Neural progenitor cell (in vitro differentiated cells): ENCODE measurements at places on chromosomes 2 and 18. TPM values are rescaled to one million over a fixed set of nuclear protein-coding genes. Genes with fewer than 3 reads are reported as not detected.

DNA sequence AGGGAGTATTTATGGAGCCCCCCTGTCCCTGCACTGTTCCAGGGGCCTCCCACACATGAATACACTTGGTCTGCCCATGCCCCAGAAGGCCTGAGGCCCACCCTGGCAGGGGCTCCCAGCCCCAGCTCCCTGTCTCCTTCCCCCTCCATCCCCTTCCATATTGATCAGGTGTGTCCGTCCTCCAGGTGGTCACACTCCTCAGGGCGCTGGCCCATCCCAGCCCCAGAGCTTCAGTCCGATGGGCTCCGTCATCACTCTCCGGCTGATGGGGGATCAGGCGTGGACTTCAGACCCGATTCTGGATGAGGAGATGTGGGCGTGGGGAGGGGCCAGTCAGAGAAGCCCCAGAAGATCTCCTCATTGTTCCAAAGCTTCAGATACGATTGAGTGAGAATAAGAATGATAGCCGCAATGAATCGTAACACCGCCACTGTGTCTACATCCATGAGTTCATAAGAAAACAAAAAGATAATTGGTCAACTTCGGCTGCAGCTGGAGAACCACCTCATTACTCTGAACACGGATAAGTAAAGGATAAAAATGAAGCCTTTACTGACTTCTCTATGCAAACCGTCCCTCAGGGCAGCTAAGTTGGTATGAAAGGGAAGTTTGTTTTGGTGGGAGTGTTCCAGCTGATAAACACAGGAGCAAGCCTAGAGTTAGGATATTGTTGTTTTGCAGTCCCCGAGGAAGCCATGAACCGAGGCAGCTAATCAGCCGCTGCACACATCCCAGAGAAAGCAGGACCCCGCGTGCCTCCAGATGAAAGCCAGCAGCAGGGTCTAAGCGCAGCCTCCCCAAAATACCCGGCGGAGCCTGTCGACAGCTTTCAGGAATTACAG, 279.5 kb downstream of the NDUFA10 start:
- no peaks in the 10 kb centered on the region for H3K27me3 ChIP-seq
- no peak overlapping the region for H3K27ac ChIP-seq
- peak; percentile 36 for DNase-seq
- H3K4me3 ChIP-seq: no peak overlapping the region
- peaks cover 17% of the 10 kb centered on the region for H3K4me1 ChIP-seq

- no peak overlapping the region for H3K27ac ChIP-seq
- peaks cover 17% of the 10 kb centered on the region for H3K4me1 ChIP-seq
- DNase-seq: no peak
- no peaks in the 10 kb centered on the region for H3K27me3 ChIP-seq
- no peak overlapping the region for H3K4me3 ChIP-seq
- H3K36me3 ChIP-seq: no peaks in the 10 kb centered on the region
Measured at GRCh38 chr2:239532859-239533258, 132.0 kb upstream of the HDAC4 start.

- no peak overlapping the region for H3K27ac ChIP-seq
- no peaks in the 10 kb centered on the region for H3K27me3 ChIP-seq
- no peaks in the 10 kb centered on the region for H3K36me3 ChIP-seq
Measured at GRCh38 chr18:34631093-34631966, 78.8 kb upstream of the DTNA start.

GRCh38 chr2:142767847-142768246, 109.6 kb upstream of the KYNU start:
- no peak overlapping the region for H3K4me3 ChIP-seq
- H3K27ac ChIP-seq: no peak overlapping the region
- DNase-seq: no peak
- H3K4me1 ChIP-seq: no peaks in the 10 kb centered on the region
- H3K36me3 ChIP-seq: no peaks in the 10 kb centered on the region

GRCh38 chr2:151191001-151191400, 70.7 kb downstream of the RBM43 start:
- no peaks in the 10 kb centered on the region for H3K4me1 ChIP-seq
- DNase-seq: no peak
- H3K27me3 ChIP-seq: no peaks in the 10 kb centered on the region
- H3K36me3 ChIP-seq: no peaks in the 10 kb centered on the region
- H3K27ac ChIP-seq: no peak overlapping the region

DNA sequence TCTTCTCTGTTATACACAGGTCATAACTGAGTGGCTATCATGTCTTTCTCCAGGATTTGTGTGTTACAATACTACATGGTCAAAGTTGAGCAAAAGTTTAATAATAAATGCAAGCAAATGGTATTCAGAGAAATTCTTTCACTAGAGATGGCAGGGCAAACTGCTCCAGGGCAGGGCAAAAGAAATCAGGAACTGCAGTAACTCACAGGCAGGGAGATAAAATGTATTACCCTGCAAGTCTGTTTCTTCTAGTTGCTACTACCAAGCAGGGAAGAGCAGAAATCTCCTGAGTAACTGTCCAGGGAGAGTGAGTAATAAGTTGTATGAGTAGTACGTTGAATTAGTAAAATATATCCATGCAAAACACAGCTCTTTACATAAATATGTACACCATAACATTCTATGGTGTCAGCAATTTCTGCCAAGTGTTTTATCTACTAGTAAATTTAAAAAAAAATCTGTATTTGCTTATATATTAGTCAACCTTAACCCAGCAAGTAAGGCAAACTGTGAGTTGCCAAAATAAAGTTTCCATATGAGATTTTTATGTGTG, 404.1 kb downstream of the ZEB2 start:
- no peaks in the 10 kb centered on the region for H3K4me1 ChIP-seq
- no peaks in the 10 kb centered on the region for H3K36me3 ChIP-seq
- H3K27ac ChIP-seq: no peak overlapping the region
- H3K27me3 ChIP-seq: no peaks in the 10 kb centered on the region
- no peak for DNase-seq
- H3K4me3 ChIP-seq: no peak overlapping the region

DNA sequence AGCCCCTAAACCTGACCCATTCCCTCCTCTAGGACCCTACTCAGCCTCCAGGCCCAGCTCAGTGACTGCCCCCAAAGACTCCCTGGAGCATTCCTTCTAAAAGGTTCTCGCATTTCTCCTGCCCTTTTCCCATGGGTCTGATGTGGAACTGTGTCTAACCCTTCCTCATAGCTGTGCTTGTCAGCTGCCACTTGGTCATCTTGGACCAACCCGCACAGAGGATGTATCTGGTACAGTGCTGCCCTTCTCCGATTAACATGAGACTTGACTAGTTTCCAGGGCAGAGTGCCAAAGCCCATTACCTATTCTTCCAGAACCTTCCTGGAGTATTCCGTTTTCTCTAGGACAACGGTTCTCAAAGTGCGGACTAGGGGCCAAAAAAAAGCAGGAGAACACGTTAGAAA, 518 bp upstream of the NFU1 start:
- H3K27ac ChIP-seq: no peak overlapping the region
- peaks cover 16% of the 10 kb centered on the region for H3K4me1 ChIP-seq
- no peaks in the 10 kb centered on the region for H3K36me3 ChIP-seq
- no peak for DNase-seq
- H3K4me3 ChIP-seq: peak overlapping the region; percentile 83

The MBP gene
- 0.64 and 2.1 TPM in 2 replicates for total RNA-seq

- no peaks in the 10 kb centered on the region for H3K4me1 ChIP-seq
- no peak for DNase-seq
- no peak overlapping the region for H3K27ac ChIP-seq
- H3K27me3 ChIP-seq: no peaks in the 10 kb centered on the region
- no peaks in the 10 kb centered on the region for H3K36me3 ChIP-seq
- no peak overlapping the region for H3K4me3 ChIP-seq
Measured at GRCh38 chr2:29582062-29582461, 339.3 kb downstream of the ALK start.

DNA sequence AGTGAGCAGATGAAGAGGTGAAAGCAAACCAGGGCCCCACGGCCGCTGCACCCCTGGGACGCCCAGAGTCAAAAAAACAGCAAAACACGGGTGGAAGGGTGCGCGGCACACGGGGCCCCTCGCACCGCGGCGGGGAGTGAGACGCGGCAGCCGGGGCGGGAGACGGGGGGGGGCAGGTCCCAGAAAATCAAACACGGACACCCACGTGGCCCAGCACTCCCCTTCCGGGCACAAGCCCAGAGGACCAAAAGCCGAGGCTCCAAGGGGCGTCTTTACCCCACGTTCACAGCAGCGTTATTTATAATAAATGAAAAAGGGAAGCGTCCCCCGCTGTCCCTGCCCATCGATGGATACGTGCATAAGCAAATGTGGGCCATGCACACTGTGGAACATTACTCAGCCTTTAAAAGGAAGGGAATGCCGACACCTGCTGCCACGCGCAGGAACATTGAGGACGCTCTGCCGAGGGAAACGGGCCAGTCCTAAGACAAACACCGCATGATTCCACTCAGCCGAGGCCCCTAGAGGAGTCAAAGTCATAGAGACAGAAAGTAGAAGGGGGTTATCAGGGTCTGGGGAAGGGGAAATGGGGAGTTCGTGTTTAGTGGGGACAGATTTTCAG, 677 bp upstream of the COPS9 start:
- H3K36me3 ChIP-seq: no peaks in the 10 kb centered on the region
- peak overlapping the region; percentile 98 for H3K4me3 ChIP-seq
- H3K27ac ChIP-seq: no peak overlapping the region
- peaks cover 19% of the 10 kb centered on the region for H3K27me3 ChIP-seq

The CSRNP3 gene
- 14.7 and 16.9 TPM in 2 replicates for total RNA-seq

GRCh38 chr2:220994846-220995245, 577.3 kb downstream of the EPHA4 start:
- H3K36me3 ChIP-seq: no peaks in the 10 kb centered on the region
- H3K27ac ChIP-seq: no peak overlapping the region
- no peak for DNase-seq

The CCBE1 gene
- total RNA-seq: 2.9 and 6.4 TPM in 2 replicates

DNA sequence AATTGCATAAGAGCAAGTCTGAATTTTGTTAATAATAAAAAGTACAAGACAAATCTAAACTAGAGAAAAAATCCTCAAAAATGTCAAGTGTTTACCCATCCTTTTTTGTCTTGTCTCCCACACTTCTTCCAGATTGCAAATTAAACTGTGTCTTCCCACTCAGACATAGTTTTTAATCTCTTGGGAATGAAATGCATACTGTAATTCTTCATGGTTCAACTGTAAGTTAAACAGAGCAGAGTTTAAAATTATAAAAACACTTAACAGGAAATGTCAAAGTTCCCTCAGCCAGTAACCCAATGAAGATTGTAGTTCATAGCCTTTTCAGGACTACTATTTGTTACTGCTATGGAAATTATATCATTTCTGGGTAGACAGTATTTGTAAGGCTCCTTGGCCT, 171.8 kb downstream of the UBE2E3 start:
- no peaks in the 10 kb centered on the region for H3K36me3 ChIP-seq
- no peak overlapping the region for H3K27ac ChIP-seq
- H3K4me1 ChIP-seq: no peaks in the 10 kb centered on the region
- H3K4me3 ChIP-seq: no peak overlapping the region
- no peak for DNase-seq

DNA sequence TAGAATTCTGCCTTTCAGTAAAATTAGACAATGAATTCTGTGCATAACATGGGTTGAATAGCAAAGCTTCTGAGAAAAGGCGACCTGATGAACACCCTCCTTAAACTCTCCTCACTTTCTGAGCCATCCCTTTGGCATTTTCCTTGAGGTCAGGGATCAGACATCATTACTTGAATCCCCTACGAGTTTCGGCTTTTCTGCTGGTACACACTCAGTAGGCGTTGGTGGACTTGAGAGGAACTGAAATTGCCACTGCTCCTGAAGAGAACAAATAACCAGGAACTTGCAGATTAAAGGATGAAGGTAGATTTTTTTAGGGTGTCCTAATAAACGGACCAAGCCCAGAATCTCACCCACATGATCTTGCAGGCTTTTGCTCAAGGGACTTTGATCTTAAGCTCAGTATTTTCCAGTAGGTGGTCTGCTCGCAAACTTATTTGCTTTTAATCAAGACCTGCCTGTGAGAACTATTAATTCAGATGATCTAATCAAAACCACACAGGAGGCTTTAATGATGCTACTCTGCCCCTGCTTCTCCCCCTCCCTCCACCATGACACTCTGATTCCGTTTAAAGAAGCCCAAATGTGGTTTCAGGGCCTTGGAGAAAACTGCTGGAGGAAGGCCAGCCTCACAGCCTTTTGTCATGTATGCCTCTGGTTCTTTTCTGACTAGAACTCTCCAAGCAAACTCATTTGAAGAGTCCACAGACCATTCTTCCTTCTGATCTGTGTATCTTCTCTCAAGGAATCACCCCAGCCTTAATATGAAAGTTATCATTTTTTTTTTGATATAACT, 124.9 kb downstream of the PRKCE start:
- H3K4me1 ChIP-seq: peaks cover 12% of the 10 kb centered on the region
- H3K27me3 ChIP-seq: no peaks in the 10 kb centered on the region
- no peaks in the 10 kb centered on the region for H3K36me3 ChIP-seq
- H3K4me3 ChIP-seq: no peak overlapping the region
- DNase-seq: no peak

The EVX2 gene
- not detected in 2 replicates for total RNA-seq

DNA sequence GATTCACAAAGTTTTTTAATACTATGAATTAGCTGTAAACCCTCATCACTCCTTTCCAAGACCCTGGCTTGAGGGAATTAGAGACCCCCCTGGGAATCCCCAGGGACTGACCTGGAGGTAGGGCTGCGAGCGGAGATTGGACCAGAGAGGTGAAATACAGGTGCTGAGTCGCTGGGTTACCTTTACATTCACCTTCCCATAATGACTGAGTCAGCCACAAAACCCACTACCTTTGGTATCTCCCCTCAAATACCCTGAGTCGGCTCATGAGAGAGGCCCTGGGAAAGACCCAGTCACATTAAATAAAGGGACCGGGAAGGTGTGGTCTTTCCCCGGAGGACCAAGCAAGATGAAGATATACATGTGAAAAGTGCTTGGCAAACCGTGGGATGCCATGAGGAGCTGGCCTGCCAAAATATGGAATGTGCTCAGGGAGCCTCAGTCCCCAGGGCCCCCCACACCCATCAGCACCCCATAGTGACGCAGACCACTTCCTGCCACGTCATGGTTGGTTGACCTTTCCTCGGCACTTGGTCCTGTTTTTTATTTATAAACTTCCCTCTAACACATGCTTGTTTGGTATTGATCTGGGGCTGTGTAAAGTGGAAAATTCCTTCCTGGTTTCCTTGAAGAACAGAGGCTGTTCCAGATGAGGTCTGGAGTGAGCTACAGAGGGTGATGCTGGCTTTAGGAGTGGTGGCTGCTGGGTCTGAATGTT, 51.4 kb downstream of the IL1RL2 start:
- H3K27ac ChIP-seq: no peak overlapping the region
- no peak for DNase-seq
- H3K4me1 ChIP-seq: no peaks in the 10 kb centered on the region
- no peaks in the 10 kb centered on the region for H3K36me3 ChIP-seq
- H3K4me3 ChIP-seq: no peak overlapping the region

- H3K4me1 ChIP-seq: no peaks in the 10 kb centered on the region
- no peaks in the 10 kb centered on the region for H3K36me3 ChIP-seq
- H3K27me3 ChIP-seq: no peaks in the 10 kb centered on the region
Measured at GRCh38 chr2:136534811-136535210, 230.5 kb upstream of the THSD7B start.

The AQP12B gene
- total RNA-seq: not detected in 2 replicates

GRCh38 chr18:75070625-75071483, 138.1 kb downstream of the PTGR3 start:
- no peak for DNase-seq
- H3K27ac ChIP-seq: no peak overlapping the region
- H3K4me1 ChIP-seq: no peaks in the 10 kb centered on the region
- H3K36me3 ChIP-seq: no peaks in the 10 kb centered on the region
- H3K4me3 ChIP-seq: no peak overlapping the region

- DNase-seq: no peak
- H3K27me3 ChIP-seq: no peaks in the 10 kb centered on the region
- H3K27ac ChIP-seq: no peak overlapping the region
Measured at GRCh38 chr2:231161252-231161839, 36.5 kb upstream of the HTR2B start.
